ENCODE measurements at places on chromosomes 7 and 10.

- no peak for DNase-seq
Measured at GRCh38 chr7:138608275-138608674, 92.9 kb downstream of the SVOPL start.

GRCh38 chr7:27248427-27248806 lies 5.8 kb downstream of the EVX1 start:
- DNase-seq = no peak

- DNase-seq = no peak
Measured at GRCh38 chr7:84372155-84372621, 177.6 kb upstream of the SEMA3A start.

GRCh38 chr7:150722431-150722931 lies 6.1 kb downstream of the GIMAP1 start:
- DNase-seq = no peak

- DNase-seq = no peak
Measured at GRCh38 chr7:109322833-109323232, 753.2 kb downstream of the DNAJB9 start.

GRCh38 chr10:121942749-121943416 lies 15.1 kb upstream of the ATE1 start:
- DNase-seq = no peak

DNA sequence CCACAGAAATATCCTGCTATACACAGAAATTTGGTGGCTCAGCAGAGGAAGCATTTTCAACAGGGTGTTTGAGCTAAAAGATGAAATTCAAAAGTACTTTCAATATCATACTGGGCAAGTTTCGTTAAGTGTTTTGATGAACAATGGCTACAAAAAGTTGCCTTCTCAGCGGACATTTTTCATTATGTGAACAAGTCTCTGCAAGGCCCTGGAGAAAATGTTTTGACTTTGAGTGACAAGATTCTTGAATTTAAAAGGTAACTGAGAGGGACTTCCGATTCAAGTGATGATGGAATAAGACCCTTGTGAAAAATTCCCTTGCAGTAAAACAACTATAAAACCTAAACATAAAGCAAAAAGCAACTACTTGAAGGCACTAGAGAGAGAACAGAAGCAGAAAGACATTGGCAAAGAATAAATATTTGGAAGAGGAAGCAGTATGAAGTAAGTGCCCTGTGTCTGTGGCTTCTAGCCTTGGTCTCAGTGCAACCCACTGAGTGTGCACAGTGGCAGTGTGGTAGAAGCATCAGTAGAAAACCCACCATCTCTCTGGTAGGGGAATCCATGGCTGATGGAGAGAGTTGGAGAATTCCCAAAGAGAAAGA lies 62.5 kb upstream of the NAMPT start:
- no peak for DNase-seq

All from activated CD4-positive, alpha-beta T cell treated with anti-CD3 and anti-CD28 coated beads, Interleukin-2, amount 50 U/mL, for 1 hour (primary cell).